ENCODE measurements at places on chromosomes 4 and X. TPM values are rescaled to one million over a fixed set of nuclear protein-coding genes. Genes with fewer than 3 reads are reported as not detected.

TMSB15C gene
- 2.4 TPM for total RNA-seq

HTR2C gene
- under 0.01 TPM for total RNA-seq

GRCh38 chr4:53608649-53609048 lies 17.4 kb upstream of the LNX1 start:
- DNase-seq: no peak

DNA sequence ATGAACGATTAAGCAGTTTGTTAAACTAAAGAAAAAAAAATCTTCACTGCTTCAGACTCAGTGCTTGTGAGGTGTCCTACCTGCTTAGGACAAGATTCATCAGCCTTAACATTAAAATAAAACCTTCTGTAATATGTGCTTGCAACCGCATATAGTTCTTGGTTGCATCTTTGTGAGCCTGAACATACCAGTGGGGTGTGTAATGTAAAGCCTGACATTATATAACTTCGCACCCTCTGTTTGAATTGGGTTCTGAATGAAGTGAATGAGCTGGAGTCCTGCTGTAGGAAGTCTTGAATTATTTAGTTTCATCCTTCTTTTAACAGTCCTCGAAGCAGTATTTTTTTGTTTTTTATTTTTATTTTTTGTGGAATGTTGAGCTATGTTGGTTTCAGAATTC lies 3.1 kb downstream of the KDM6A start:
- no peak for DNase-seq

DNA sequence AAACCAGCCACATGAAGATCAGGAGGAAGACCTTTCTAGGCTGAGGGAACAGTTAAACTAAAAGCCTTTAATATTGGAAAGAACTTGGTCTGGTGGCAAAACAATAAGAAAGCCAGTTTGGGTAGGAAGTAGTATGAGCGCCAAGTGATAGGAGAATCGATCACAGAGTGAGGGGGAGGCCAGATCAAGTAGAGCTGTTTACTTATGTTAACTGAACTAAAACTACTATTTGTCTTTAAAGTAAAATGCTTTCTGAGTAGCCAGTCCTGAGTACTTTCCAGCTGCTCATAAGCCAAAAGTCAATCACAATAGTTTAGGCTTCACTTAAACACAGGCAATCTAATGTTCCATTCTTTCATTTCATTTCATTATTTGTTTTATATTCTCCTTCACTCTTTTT lies 62.8 kb upstream of the RPA4 start:
- no peak for DNase-seq

- no peak for DNase-seq
Measured at GRCh38 chr4:81130569-81130968, 84.5 kb downstream of the PRKG2 start.

DNA sequence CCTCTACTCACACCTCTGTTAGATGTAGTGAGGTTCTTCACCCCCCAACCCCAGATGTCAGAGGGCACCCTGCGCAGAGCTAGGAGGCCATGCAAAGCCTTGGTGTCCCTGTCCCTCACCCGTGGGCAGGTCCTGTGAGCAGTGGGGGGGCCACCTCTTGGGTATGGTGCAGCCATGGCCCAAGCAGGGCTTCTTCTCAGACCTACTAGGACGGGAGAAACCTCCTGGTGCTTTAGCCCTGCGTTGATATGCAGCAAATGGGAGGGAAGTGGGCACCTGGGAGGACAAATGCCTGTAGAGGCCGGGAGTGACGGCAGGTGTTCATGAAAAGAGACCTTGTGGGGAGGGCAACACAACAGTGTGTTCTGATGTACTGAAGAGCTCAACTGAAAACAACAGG lies 38.5 kb upstream of the MSANTD1 start:
- DNase-seq: no peak

Measured in hematopoietic multipotent progenitor cell (in vitro differentiated cells).